ENCODE measurements at places on chromosomes 3 and 15.

- DNase-seq = peak; percentile 27
These were observed 12.0 kb downstream of the STARD5 start for GRCh38 chr15:81311752-81312464.

- peak; percentile 92 for DNase-seq
These were observed 23.5 kb upstream of the LRRFIP2 start for GRCh38 chr3:37197810-37198371.

DNA sequence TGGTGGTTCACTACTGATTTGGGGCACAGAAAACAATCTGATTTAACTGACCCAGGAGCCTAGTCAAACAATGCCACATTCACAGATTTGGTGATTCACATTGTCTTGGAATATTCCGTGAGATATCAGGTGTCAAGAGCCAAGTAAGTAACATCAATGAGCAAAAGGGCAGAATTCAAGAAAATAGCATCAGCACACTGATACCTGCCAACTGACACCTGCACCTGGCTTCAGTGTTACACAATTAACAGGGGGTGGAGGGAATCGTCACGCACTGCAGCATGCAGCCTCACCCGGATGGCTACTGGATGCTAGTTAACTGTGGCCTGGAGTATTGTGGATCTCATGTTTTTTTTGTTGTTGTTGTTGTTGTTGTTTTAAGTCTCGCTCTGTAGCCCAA lies 17.6 kb downstream of the CCNL1 start:
- DNase-seq = no peak

DNA sequence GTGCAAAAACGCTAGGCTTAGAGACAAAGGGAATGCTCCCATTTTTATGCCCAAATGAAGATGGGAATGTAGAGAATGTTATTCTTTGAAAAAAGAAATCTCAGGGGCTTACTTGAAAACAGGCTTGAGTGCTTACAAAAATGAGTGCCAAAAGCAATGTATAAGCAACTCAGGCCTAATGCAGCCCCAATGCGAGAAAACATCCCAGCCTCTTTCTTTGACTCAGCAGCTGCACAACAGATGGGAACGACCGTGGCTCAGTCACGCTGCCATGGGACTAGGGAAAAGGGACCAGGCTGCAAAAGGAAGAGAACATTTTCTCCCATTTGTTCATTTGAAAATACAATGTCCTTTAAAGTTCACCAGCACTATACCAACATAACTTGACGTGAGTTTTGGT lies 246.4 kb upstream of the LRIG1 start:
- peak; percentile 13 for DNase-seq

- peak; percentile 11 for DNase-seq
These were observed 190.3 kb downstream of the XXYLT1 start for GRCh38 chr3:195080571-195081151.

DNA sequence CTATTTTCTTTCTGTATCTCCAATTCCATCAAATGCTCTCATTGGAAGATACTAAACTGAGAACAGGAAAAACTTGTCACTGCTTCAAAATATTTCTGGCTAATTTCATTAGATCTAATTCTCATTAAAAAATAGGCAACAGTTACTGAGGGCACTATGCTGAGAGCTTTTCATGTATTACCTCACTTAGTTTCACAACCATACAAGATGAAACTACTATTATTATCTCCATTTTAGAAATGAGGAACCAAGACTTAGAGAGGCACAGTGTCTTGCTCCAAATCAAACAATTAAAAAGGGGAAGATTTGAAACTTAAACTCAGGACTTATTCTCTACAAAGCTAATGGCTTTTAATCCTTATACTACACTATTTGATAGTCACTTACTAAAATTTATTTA lies 7.2 kb upstream of the OTOL1 start:
- DNase-seq = no peak

DNA sequence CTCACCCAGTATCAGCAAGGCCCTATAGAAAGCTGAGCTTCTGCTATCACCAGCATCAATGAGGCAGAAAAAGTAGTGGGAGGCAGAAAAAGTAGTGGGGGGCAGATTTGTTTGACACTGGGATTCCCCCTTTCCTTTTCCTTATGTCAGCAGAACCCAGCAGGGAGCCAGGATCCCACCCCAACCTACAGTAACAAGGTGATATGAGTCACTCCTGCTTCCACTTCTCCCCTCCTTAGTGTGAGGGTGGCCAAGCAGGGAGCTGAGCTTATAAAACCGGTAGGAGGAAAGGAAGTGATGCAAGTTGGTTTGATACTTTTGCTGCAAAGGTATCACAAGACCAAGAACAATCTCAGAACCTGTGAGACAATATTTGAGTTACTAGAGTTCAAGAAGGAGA lies 128.7 kb downstream of the SCAPER start:
- DNase-seq = no peak

GRCh38 chr15:64067564-64068030 lies 21.3 kb upstream of the DAPK2 start:
- peak; percentile 72 for DNase-seq

DNA sequence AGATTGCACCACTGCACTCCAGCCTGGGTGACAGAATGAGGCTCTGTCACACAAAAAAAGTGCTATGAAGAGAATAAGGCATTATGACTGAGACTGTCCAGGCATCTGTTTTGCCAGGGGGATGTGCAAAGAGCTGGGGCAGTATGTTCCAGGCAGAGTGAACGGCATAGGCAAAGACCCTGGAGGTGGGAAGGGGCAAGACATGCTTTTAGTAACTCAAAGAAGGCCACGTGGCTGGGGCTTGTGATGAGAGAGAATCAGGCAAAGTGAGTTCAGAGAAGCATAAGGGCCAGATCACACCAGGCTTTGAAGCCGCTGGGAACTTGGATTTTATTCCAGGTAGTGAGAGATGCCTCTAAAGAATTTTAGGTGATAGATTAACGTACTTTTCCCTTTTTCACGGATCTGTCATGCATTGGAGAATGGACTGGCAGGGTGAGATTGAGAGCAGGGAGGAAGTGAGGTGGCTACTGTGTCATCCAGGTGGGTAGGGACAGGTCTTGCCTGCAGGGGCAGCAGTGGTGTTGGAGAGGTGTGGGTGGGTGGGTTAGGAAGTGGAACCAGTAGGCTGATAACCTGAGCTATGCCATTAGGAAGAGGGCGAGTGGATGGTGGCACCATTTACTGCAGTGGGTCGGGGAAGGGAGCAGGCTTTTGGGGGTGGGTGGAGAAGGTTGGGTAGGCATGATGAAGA lies 31.7 kb downstream of the ATP2B2 start:
- DNase-seq = no peak

GRCh38 chr3:71806736-71807135 lies 21.8 kb upstream of the PROK2 start:
- DNase-seq = no peak

GRCh38 chr3:128482666-128483656 lies 10.0 kb downstream of the GATA2 start:
- peak; percentile 96 for DNase-seq

GRCh38 chr3:86800116-86800515 lies 190.8 kb downstream of the VGLL3 start:
- DNase-seq = peak; percentile 64

DNA sequence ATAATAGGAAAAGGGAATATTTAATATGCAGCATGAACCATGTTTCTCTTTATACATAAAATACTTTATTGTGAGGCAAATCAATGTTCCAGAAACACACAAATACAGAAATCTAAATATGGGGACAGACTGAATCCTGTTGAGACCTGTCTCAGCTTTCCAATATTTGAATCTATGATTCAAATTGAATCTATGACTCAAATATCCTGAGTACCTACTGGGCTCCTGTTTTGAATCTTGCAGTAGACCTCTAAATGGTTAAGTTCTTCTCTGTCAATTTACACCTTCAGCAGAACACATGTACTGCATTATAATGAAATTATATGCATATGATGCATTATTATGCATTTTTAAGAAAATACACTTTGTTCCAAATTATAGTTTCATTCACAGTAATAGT lies 143.2 kb upstream of the PLXND1 start:
- no peak for DNase-seq
